Tibial artery (tissue), 4 donors: ENCODE measurements at places on chromosomes 1 and 21.
A peak's percentile ranks its signal among the peaks of the same experiment; 100 is the strongest.

GRCh38 chr1:220991959-220992704 is 112.9 kb downstream of the HLX start:
- no peak for DNase-seq

- peak; percentile 88 for DNase-seq
Observed at GRCh38 chr1:181112071-181112929, 23.8 kb downstream of the IER5 start.

- DNase-seq: no peak
Observed at GRCh38 chr21:25559746-25560145, 47.5 kb downstream of the MRPL39 start.

DNA sequence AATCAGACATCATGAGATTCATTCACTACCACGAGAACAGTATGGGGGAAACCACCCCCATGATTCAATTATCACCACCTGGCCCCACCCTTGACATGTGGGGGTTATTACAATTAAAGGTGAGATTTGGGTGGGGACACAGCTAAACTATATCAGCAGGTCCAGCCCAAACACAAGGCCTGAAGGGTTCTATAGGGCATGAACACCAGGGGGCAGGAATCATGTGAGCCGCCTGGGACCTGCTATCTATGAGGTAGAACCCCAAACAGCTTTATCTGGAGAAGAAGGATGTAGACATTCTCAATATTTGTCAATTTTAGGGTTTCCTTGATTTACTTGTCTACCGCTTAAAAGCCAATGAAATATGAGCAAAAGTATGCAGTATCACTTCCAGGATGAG is 294.9 kb upstream of the DEPDC1 start:
- DNase-seq: no peak

GRCh38 chr1:203493901-203494300 is at the start of gene OPTC:
Gene OPTC (plus strand): TSS chr1:203494153. CDS start chr1:203496006, 1,853 bp downstream.
- DNase-seq: no peak

DNA sequence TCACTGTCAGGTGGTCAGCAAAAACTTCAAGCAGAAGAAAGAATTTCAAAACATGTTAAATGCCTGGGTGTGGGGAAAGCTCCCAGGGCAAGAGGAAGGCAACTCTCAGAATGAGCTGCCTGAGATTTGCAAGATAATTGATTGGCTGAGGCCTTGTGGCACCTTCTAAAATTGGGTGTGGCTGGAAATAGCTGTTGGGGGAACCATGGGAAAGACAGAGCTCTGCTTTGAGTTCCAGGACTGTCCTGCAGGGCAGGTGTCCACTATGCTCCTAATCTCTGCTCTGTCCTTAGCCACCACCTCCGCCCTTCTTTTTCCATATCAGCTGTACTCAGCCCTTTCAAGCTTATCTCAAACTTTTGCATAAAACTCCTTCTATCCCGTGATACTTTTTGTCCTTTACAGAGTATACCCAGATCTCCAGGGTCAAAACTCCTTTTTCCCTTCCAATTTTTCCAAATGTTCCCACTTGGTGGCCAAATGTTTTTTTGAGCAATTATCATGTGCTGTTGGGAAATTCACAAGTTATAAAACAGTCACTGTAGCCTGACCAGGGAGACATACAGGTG is 23.8 kb upstream of the PPP2R5A start:
- DNase-seq: no peak

DNA sequence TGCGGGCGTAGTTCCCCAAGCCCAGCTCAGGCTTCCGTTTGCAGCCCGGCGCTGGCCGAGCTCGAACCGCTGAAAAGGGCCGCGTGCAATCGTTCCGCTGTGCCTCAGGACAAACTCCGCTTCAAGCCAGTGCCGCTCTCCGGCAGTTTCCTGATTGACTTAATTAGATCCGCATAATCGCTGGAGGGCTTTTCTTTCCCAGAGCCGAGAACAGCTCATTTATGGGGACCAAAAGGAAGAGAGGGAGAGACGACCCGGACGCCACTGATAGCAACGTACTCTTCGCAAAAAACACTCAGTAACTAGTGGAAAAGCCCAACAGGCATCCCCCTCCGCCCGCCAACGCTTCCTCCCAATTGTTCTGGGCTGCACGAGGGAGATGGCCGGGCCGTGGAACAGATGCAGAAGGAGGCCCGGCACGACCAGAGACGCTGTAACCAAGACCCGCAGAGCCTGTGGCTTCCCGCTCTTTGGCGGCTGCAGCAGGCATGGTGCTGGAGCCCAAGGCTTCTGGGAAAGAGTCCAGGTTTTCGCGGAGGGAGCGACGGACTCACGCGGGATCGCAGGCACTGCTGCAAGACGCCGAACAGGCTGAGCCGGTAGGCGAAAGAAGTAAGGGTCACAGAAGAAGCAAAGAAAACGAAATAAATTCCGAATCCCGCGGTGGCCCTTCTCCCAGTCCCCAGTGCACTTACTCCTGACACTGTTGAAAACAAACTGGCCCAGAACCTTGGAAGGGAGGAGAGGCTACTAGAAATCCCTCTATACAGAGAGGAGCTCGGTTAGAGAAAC is 3.6 kb upstream of the FOXD2 start:
- peak; percentile 46 for DNase-seq

DNA sequence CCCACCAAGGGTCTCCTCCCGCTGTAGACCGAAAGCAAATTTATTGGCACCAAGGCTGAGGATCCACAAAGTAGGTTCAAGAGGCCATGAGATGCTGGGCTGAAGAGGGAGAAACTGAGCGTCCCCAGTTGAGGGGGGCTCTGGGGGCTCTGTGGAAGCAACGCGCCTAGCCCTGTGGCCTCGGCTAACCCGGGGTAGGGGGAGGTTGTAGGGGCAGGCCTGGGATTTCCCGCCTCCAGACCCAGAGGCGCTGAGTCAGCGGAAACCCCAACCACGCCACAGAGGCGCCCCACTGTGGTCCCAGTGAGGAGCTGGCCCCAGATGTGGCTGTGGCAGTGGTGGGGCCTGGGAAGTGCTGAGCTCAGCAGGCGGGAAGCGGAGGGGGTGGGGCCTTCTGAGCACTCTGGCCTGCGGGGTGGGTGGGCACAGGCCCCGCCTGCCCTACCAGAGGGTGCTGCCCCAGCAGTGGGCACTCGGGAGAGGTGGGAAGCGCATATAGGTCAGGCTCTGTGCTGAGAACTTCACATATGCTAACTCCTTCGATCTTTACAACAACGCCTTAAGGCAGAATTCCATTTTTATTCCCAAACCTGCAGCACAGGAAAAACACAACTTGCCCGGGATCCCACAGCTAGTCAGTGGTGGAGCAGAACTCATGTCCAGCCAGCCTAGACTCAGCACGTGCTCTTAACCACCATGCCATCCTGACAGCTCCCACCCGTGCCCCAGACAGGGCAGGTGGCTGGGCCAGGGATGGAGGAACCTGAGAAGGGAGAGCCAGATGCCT is 1.5 kb upstream of the COL16A1 start:
- DNase-seq: peak; percentile 56

DNA sequence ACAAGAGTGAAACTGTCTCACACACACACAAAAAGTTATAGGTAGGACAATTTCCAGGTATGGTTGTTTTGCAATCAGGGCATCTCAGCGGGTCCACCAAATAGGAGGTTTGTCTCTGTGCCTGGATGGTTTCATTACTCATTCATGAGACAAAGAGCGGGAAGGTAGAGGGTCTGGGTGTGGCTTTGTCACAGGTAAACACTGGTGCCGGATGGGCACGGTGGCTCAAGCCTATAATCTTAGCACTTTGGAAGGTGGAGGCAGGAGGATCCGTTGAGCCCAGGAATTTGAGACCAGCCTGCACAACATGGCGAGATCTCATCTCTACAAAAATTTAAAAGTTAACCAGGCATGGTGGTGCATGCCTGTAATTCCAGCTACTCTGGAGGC is 16.3 kb upstream of the ERVH48-1 start:
- DNase-seq: no peak

DNA sequence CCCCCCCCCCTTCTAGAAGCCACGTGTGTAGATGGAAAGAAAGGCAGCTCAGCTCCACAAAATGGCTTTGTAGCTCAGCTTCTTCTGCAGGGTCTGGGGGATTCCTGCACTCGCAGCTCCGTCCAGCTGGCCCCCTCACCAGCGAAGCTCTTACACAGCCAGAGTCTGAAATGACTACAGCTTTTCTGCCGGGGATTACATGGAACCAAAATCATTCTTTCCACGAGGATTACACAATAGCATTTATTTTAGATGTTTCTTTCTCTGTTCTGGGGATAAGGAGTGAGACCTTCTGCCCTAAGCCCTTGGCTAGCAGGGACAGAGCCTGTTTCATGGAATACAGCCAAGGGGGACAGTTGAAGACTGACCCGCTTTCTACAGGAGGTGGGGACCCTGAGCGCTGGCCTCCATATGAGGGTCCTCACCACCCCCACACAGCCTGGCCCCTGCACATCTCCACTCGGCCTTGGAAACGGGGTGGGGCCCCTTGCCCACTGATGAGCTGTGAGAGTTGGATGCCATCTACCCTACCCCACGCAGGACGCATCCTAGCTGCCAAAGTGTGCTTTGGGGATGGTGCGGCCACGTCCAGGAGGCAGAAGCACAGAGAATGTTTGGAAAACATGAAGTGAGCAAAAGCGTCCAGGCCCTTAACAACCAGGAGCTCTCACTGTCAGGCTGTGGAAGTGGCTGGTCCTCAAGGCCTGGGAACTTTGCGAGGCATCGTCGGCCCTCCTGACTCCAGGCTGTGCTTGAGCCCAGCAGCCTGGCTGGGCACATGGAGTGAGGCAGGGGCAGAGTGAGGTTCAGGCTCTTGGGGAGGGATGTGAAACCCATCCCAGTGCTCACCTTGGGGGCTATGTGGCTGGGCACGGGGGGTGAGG is 14.5 kb downstream of the ACTRT2 start:
- peak; percentile 65 for DNase-seq

DNA sequence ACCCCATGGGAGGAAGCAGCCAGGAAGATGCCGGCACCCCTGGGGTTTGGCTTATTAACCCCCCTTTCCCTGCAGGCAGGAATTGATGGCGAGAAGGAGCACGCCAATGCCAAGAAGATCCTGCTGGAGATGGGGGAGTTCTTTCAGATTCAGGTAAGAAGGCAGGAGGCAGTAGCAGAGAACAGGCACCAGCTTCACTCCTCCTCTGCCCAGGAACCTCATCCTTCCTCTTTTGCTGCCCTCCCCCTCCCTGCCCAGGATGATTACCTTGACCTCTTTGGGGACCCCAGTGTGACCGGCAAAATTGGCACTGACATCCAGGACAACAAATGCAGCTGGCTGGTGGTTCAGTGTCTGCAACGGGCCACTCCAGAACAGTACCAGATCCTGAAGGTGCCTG is 1.2 kb upstream of the RUSC1 start:
- no peak for DNase-seq

- no peak for DNase-seq
Observed at GRCh38 chr1:100313382-100313781, 38.9 kb upstream of the CDC14A start.

- no peak for DNase-seq
Observed at GRCh38 chr1:159941591-159942560, 3.5 kb downstream of the IGSF9 start.

DNA sequence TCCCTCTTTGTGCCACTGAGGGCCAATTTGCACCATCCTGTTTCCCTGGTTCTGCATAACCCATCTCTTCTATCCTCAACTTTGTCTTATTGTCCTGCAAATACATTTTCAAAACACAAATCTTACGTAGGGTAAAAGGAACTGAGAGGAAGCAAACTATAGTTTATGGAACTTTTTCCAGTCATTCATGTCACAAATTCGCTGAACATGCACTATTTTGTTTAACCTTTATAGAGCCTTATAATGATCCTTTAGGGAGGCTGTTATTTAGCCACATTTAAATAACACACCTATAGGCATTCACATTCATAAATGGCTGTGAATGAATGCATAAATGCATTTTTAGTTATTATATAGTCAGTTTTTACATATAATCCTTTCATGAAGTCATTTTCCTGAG is 85.0 kb downstream of the PLPPR5 start:
- DNase-seq: no peak

DNA sequence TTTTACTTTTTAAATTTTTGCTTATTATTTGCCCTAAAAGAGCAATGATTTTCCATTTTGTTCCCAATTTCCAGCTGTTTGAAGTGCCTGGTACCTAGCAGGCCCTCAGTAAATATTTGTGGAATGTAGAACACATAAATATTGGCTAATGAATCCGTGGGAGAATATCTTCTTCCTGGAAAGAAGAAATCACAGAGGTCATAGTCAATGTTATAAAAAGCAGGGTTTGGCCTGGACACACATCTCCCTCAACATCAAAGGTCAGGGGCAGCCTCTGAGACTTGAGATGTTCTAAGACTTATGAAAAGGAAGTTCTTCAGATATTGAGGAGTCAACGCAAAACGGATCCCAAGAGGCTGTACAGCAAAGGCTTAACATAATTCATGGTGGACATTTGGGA is 358.1 kb downstream of the HHAT start:
- DNase-seq: no peak

GRCh38 chr1:165826565-165827267 is 698 bp upstream of the UCK2 start:
- DNase-seq: no peak

GRCh38 chr1:174049514-174049913 is 27.4 kb upstream of the RC3H1 start:
- DNase-seq: no peak

GRCh38 chr1:212701910-212702309 is 2.3 kb upstream of the BATF3 start:
- no peak for DNase-seq

DNA sequence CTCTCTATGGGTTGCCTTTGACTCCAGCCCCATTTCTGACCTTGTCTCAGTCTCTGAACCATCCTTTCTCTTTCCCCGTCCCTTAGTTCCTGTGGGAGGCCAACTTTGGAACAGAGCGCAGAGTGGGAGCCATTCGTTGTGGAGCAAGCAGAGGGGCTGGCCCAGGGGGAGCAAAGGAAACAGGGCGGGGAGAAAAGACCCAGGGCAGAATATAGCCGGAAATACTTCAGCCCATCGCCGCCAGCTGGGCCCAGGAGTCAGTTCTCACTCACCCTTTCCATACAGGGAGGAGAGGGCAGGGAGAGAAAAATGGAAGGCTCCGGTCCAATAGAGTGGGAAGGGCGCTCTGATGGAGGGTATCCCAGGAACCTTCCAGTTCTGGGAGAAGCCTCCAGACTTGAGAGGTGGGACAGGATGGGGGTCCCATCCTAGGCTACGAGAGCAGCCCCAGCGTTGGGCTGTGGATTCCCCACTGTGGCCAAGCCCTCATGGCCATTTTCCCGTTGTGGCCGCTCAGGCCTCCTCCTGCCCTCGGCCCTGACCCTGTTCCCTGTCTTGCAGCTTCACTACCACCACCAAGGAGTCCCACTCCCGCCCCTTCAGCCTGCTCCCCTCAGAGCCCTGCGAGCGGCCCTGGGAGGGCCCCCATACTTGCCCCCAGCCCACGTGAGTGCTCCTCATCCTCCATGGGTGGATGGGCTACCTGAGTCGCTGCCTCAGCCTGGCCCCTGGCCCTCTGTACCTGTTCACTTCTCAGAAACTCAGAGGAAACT is 10.9 kb downstream of the PEAR1 start:
- no peak for DNase-seq

GRCh38 chr1:3955196-3955772 is 55.2 kb upstream of the C1orf174 start:
- DNase-seq: no peak

- no peak for DNase-seq
Observed at GRCh38 chr1:86239490-86239889, 82.9 kb upstream of the COL24A1 start.
